Astrocyte (in vitro differentiated cells and primary cell): ENCODE measurements at places on chromosomes 12 and 14. TPM values are rescaled to one million over a fixed set of nuclear protein-coding genes. Genes with fewer than 3 reads are reported as not detected.
A peak's percentile ranks its signal among the peaks of the same experiment; 100 is the strongest.

The HSPA2 gene
- total RNA-seq = 2.8 and 3.5 TPM in 2 replicates

The KCNC2 gene
- not detected in 2 replicates for total RNA-seq

The ERP29 gene
- 93.8 and 96.7 TPM in 2 replicates for total RNA-seq

DNA sequence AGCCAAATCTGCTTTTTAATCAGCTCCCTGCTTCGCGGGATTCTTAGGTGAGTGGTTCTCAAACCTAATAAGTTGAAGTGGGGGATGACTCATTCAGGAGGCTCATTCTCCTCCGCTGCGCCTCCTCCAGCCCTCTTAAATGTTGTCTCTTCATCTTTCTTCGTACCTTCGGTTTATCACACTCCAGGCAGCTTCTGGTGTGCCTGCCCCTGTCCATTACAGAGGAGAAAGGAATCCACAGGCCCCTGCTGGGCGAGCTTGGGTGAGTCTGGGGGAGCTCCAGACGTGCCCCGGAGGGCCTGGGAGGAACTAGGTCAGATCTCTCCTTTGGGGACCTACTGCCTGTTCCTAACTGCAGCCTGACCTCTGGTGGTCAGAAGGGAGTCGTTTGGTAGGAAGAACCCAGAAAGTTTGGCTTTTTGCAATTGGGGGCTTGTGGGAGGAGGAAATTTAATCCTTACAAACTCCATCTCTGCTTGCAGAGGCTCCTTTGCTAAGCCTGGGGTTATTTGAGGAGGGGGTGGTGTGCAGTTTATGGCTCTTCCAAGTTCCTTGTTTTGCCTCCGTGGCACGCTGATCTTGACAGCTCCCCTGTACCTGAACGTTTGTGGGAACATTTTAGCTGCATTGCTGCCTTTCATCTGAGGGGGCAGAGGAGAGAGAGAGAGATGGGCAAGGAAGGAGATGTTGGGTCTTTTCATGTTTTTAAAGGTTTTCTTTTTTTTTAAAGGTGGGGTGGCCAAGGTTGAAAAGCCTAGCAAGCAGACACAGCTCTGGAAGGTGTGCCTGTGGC is 84.1 kb upstream of the GNG2 start:
- DNase-seq = peak; percentile 62
- H3K27ac ChIP-seq = no peak overlapping the region
- H3K4me1 ChIP-seq = no peaks in the 10 kb centered on the region
- no peaks in the 10 kb centered on the region for H3K36me3 ChIP-seq
- peaks cover 2% of the 10 kb centered on the region for H3K27me3 ChIP-seq
- no peak overlapping the region for H3K4me3 ChIP-seq

- no peaks in the 10 kb centered on the region for H3K36me3 ChIP-seq
- peak; percentile 49 for DNase-seq
- H3K27me3 ChIP-seq = no peaks in the 10 kb centered on the region
- H3K4me3 ChIP-seq = no peak overlapping the region
These were observed 2.9 kb upstream of the DYRK2 start for GRCh38 chr12:67645601-67646000.

DNA sequence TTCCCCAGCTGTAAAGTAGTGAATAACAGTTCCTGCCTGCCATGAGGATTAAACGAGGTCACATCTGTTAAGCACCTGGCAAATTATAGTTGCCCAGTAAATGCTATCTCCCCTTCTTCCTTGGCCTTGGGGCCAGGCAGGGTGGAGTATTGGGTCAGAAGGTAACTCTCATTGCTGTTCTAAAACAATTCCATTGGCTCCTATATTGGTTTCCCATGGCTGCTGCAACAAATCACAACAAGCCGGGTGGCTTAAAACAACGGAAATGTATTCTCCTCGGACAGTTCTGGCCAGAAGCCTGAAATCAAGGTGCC is 31.9 kb downstream of the MMAB start:
- H3K27me3 ChIP-seq = no peaks in the 10 kb centered on the region
- H3K27ac ChIP-seq = no peak overlapping the region
- no peak overlapping the region for H3K4me3 ChIP-seq
- DNase-seq = no peak
- H3K4me1 ChIP-seq = peaks cover 37% of the 10 kb centered on the region
- H3K36me3 ChIP-seq = no peaks in the 10 kb centered on the region

DNA sequence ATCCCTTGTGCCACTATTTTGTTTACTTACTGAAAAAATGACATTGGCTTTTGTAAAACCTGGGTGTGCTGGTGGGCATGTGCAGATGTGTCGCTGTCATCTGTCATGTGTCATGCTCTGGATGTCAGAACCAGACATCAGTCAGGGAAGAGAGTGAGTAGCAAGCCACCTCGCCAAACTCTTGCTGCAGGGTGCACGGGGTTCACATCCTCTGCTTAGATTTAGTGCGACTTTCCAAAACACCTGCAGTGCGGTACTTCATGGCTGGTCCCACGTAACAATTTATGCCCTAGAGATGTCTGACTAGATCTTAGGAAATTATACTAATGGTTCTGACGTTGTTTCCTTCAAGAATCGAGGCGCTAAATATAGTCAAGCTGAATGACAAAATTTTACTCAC is 106.7 kb downstream of the CRADD start:
- no peak overlapping the region for H3K4me3 ChIP-seq
- peaks cover 38% of the 10 kb centered on the region for H3K4me1 ChIP-seq
- no peaks in the 10 kb centered on the region for H3K27me3 ChIP-seq
- no peak for DNase-seq
- H3K27ac ChIP-seq = peak overlapping the region; percentile 92

GRCh38 chr12:62839869-62840660 is 94.9 kb downstream of the PPM1H start:
- H3K27ac ChIP-seq = no peak overlapping the region
- H3K4me1 ChIP-seq = peaks cover 3% of the 10 kb centered on the region
- H3K36me3 ChIP-seq = no peaks in the 10 kb centered on the region
- no peak overlapping the region for H3K4me3 ChIP-seq
- DNase-seq = no peak

DNA sequence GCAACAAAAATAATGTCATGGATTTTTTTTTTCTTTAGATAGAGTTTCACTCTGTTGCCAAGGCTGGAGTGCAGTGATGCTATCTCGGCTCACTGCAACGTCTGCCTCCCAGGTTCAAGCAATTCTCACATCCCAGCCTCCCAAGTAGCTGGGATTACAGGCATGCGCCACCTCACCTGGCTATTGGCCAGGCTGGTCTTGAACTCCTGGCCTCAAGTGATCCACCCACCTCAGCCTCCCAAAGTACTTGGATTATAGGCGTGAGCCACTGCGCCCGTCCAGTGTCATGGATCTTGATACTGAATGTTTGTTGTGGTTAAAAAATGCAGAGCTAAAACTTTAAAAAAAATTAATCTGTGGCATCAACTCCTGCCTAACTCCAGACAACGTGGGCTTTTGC is 107.8 kb upstream of the PTPRB start:
- H3K27ac ChIP-seq = no peak overlapping the region
- H3K4me1 ChIP-seq = no peaks in the 10 kb centered on the region
- no peak for DNase-seq
- no peak overlapping the region for H3K4me3 ChIP-seq
- H3K36me3 ChIP-seq = no peaks in the 10 kb centered on the region
- H3K27me3 ChIP-seq = no peaks in the 10 kb centered on the region

- H3K27me3 ChIP-seq = no peaks in the 10 kb centered on the region
- peak; percentile 29 for DNase-seq
- no peaks in the 10 kb centered on the region for H3K36me3 ChIP-seq
- peak overlapping the region; percentile 80 for H3K4me3 ChIP-seq
These were observed 82.0 kb upstream of the HMGA2 start for GRCh38 chr12:65742018-65743010.

- H3K4me1 ChIP-seq = no peaks in the 10 kb centered on the region
- H3K27me3 ChIP-seq = no peaks in the 10 kb centered on the region
- H3K36me3 ChIP-seq = no peaks in the 10 kb centered on the region
- H3K4me3 ChIP-seq = no peak overlapping the region
- H3K27ac ChIP-seq = no peak overlapping the region
- DNase-seq = no peak
These were observed 181.1 kb downstream of the ASCL1 start for GRCh38 chr12:103138538-103138937.

DNA sequence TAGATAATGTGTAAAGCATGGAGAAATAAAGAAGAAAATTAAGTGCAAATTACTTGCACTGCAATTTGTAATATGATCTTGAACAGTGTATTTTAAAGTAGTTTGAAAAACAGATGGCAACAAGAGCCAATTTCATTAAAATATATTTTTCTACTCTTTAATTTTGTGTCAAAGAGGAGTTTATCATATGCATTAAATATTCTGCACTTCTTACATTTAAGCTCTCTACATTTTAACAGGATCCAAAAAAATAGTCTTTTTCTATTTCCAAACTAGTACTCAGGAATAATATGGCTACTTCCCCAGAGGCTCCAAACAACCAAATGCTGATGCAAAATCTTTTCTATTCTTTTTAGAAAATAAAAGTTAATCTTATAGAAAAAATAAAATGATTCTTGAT is 1221.5 kb downstream of the FSCB start:
- H3K27me3 ChIP-seq = no peaks in the 10 kb centered on the region
- no peak overlapping the region for H3K4me3 ChIP-seq
- H3K36me3 ChIP-seq = no peaks in the 10 kb centered on the region
- no peak for DNase-seq

DNA sequence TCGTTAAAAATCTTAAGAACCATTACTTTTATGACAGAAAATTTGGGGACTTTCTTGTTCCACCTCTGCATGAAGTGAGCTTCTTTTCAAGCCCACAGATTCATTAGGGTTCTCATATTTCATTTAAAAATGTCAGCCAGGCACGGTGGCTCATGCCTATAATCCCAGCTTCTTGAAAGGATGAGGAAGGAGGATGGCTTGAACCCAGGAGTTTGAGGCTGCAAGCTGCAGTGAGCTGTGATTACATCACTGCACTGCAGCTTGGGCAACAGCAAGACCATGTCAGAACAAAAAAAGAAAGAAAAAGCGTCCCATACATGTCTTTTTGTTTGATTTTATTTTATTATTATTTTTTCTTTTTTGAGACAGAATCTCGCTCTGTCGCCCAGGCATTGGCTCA is 43.4 kb upstream of the ATF1 start:
- no peak overlapping the region for H3K27ac ChIP-seq
- H3K4me3 ChIP-seq = no peak overlapping the region
- DNase-seq = no peak
- H3K36me3 ChIP-seq = peaks cover 46% of the 10 kb centered on the region
- H3K4me1 ChIP-seq = no peaks in the 10 kb centered on the region

- no peaks in the 10 kb centered on the region for H3K4me1 ChIP-seq
- no peak overlapping the region for H3K4me3 ChIP-seq
- no peak overlapping the region for H3K27ac ChIP-seq
- no peak for DNase-seq
These were observed 5.6 kb downstream of the MYH6 start for GRCh38 chr14:23402296-23403138.

- no peaks in the 10 kb centered on the region for H3K36me3 ChIP-seq
- no peak overlapping the region for H3K4me3 ChIP-seq
- H3K27ac ChIP-seq = no peak overlapping the region
- no peaks in the 10 kb centered on the region for H3K27me3 ChIP-seq
- H3K4me1 ChIP-seq = no peaks in the 10 kb centered on the region
These were observed 309.4 kb downstream of the VRK1 start for GRCh38 chr14:97106609-97107008.

- H3K4me3 ChIP-seq = no peak overlapping the region
- H3K27ac ChIP-seq = no peak overlapping the region
- no peak for DNase-seq
- H3K27me3 ChIP-seq = no peaks in the 10 kb centered on the region
- no peaks in the 10 kb centered on the region for H3K36me3 ChIP-seq
These were observed 216.1 kb downstream of the PPM1H start for GRCh38 chr12:62718762-62719426.

GRCh38 chr12:80861641-80862378 is 75.9 kb downstream of the LIN7A start:
- peak; percentile 64 for DNase-seq
- no peak overlapping the region for H3K4me3 ChIP-seq
- H3K27me3 ChIP-seq = no peaks in the 10 kb centered on the region
- no peak overlapping the region for H3K27ac ChIP-seq

- peak; percentile 32 for DNase-seq
- H3K27ac ChIP-seq = no peak overlapping the region
- no peaks in the 10 kb centered on the region for H3K36me3 ChIP-seq
- peaks cover 43% of the 10 kb centered on the region for H3K27me3 ChIP-seq
These were observed 19.6 kb upstream of the ATP5MC2 start for GRCh38 chr12:53695152-53696145.
